ENCODE measurements at places on chromosomes 4 and X.

DNA sequence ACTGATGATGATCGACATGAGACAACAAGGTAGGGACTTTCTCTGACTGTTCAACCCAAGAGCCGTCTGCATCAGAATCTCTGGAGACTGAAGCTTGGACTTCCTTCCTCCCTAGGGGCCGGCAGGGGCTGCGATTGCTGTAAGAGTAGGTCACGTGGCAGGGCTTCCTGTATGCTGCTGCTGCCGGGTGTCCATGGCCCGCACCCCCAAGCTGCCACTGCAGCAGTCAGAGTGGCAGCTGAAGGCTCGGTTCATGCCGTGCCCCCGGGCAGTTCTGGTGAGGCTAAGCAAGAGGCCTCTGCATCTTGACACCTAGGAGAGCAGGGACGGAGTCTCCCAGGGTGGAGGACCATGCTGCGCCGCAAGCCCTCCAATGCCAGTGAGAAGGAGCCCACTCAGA is at the start of gene SASH3:
SASH3 (plus strand) TSS at position 203 of the 400 bp plus-strand sequence; CDS start at position 352, 149 bp downstream.
- DNase-seq = no peak

DNA sequence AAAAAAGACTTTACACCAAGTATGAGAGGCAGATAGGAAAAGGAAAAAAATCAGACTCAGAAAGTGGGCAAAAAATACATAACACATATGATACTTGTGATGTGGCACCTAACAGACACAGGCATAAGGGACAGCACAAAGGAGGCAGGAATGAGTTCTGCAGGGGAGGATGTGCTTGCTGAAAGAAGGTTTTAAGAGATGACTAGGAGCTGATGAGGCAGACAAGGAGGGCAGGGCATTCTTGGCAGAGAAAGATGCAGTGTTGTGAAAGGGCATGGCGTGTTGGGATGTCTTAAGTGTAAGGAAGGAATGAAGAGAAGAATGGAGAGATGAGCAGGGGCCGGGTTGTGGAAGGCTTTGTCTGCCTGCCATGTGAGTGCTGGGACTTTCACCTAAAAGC is 49.7 kb upstream of the TMEM154 start:
- DNase-seq = no peak

DNA sequence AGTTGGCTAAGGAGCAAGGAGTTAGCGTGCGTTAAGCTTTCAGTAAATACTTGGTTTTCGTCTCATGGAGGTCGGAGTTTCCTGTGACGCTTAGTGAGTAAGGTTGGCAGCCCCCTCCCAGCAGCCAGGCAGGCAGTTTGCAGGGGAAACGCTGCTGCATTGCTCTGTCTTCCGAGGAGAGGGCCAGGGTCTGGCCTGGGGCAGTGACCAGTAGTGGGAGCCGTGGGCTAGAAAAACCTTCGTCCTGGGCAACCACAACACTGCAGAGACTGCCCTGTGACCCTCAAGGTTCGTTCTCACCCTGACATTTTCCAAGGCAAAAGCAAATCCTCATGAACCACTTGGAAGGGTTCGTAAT is 432 bp downstream of the TMEM175 start:
- DNase-seq = no peak

DNA sequence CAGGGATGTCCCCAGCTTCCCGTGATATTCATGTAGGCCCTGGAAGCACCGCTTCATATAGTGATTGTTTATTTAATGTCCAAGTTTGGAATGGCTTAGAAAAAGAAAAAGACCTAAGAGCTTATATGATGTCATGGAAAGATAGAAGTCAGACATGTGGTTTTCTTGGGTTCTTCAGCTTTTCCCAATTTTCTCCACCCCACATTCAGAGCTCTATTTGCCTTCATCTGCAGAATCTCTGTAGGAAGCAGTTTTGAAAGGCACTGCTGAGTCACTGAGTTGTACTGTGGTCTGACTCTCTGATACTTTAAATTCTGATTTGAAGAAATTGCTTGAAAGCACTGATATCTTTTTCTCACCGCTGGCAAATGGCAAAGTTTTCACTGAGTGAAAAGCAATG is 120.6 kb upstream of the EDNRA start:
- no peak for DNase-seq

GRCh38 chr4:3177905-3178304 is 71.1 kb upstream of the MSANTD1 start:
- no peak for DNase-seq

DNA sequence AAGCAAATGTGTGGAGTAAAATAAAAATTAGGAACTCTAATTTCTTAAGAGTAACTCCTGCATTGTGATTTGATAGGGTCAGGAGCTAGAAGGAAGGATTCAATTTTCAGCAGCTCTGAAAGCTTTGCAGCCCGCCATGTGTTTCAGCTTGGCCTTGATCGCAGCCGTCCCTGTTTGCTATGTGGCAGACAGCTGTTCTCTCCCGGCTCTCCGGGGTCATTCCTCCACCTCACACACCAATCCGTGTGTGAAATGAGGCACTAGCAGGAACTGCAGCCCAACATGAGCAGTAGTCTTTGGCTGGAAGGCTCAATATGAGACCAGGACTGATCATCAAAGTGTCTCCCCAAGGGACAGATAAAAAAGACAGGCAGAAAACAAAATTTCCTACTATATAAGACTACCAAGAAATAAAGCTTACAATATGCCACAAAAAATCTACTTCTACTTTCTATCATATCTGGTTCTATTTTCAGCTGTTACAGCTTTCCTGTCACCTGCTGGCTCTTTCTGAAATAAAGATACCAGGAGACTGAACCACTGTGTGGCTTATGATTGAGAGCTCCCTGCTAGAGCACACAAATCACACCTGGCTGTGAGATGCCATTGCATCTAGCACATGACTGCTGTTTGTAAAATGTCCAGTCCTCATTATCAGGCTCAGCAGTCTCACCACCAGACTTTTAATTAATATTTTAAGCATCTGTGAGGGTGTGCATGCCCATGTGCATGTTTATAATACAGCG is 44.1 kb upstream of the SEC24B start:
- DNase-seq = no peak

- DNase-seq = no peak
Observed at GRCh38 chr4:19748519-19749479, 502.9 kb upstream of the SLIT2 start.

- no peak for DNase-seq
Observed at GRCh38 chr4:7843831-7844593, 95.6 kb downstream of the AFAP1 start.

- no peak for DNase-seq
Observed at GRCh38 chr4:72319601-72320021, 249.4 kb downstream of the ADAMTS3 start.

- DNase-seq = no peak
Observed at GRCh38 chrX:1108501-1109445, 103.7 kb downstream of the CRLF2 start.

DNA sequence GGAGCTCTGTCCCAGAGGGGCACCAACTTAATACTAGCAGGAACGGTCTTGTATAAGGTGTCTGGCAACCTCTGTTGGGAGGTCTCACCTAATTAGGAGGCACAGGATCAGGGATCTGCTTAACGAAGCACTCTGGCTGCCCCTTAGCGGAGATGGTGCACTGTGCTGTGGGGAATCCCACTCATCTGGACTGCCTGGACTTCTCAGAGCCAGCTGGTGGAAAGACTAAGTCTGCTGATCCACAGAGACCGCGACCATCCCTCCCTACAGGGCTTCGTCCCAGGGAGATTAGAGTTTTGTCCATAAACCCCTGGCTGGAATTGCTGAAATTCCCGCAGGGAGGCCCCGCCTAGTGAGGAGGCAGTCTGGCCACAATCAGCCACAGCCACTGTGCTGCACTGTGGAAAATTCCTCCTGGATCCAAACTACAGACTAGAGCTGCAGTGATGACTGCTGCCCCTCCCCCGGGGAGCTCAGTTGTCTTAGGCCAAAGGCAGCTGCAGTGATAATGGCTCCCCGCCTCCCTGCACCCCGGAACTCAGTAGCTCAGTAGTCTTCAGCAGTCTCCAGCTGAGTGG is 22.0 kb upstream of the ZCCHC4 start:
- DNase-seq = no peak

DNA sequence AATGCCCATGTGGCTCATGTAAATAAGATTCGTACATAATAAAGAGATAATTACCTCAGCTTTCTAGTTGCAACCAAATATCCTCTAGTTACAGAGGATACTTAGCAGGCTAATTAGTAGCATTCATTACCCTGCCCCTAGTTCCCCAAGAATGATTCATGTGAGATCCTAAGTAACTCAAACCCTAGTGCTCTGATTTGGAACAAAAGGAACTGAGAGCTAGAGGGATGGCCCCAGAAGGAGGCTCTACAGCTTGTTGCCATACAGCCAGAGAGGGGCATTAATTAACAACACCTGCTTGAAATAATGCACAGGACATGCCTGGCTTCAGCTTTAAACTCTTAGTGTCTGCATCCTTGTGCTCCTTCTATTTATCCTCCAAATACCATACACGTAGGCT is 32.6 kb upstream of the CBR4 start:
- DNase-seq = no peak

GRCh38 chr4:183348706-183349659 is 26.8 kb upstream of the CLDN24 start:
- DNase-seq = no peak

DNA sequence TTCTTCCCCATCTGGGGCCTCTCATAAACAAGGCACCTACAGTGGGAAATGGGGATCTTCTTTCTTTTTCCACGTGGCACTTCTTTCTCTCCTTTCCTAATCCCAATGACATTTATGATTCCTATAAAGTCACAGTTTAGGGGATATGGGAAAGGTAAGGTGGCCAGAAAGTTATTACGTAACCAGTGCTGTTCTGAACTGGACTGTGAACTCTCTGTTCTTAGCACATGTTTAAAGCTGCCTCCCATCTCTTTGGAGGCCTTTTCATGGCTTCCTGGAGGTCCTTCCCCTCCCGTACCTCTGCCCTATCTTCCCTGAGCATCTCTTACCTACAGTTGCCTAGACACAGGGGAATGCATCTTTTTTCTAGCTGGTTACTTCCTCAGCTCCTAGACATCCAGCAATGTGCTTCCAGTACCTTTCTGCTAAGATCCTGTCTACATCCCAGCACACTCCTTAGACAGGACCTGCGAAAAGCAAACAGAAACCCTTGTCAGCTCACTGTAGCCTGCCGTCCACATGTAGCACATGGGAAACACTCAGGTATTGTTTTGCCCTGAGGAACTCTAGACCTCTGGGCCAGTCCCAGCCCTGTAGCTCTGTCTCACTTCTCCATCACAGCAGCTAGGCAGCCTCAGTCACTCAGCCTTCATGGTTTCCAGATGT is 195.4 kb downstream of the NWD2 start:
- no peak for DNase-seq

DNA sequence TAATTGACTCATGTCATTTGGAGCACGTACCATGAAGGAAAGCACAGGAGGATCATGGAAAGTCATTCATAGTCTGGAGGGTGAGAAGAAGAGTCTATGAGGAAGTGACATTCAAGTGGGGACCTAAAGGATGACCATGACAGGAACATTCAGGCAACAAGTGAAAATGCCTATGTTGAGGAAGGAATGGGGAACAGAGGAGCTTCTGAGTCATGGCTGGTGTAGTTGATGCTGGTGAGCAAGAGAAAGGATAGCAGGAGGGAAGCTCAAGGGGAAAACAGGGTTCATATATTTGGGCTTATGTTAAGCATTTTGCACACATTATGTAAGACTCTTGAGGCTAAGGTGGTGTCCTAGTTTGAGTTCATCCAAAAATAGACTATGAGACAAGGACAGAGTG is 318.6 kb downstream of the HNRNPD start:
- no peak for DNase-seq

DNA sequence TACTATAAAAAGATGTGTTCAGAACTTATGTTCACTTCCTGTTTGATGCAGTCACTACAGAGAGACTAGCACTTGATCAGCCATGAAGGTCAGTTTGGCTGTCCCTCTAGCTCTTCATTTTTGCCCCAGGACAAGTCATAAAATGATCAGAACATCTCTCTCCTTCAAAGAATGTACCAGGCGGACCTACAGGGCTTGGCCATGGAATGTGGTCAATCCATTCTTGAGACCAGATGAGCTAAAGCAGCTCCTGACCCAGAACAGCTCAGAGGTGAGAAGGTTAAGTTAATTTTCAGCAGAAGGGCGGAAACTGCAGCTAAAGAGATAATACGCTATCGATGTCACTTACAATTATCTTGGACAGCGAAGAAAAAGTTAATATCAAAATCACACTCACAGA is 49.2 kb upstream of the TAB3 start:
- DNase-seq = no peak

- no peak for DNase-seq
Observed at GRCh38 chrX:136639506-136640176, 8.3 kb upstream of the CD40LG start.

DNA sequence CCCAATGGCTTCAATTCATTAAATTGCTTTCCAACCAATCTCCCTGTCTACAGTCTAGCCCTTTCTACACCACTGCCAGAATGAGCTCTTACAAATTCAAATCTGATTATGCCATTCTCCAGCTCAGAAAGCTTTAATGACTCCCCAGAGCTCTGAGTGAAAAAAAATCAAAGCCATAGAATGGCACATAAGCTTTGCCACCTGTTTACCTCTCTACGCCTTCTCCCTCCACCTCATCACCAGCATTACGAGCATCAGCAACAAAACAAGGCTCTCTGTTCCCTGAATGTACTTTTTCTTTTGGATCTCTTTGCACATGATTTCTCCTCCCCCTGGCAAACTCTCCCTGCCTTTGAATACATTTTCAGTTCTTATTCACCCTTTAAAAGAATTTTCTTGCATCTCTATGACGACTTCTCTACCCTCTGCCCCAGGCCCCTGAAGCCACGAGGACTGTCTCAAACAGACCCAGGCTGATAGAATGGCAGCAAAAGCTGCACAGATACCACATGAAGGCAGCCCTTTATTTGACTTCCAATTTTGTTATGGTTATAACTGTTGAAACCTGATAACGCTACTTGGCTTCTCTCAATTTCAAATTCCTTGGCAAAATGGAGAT is 516.0 kb downstream of the PCDH7 start:
- no peak for DNase-seq

GRCh38 chr4:157372567-157372966 is 152.0 kb downstream of the GRIA2 start:
- no peak for DNase-seq

- DNase-seq = no peak
Observed at GRCh38 chr4:1663549-1663948, 20.6 kb downstream of the FAM53A start.

DNA sequence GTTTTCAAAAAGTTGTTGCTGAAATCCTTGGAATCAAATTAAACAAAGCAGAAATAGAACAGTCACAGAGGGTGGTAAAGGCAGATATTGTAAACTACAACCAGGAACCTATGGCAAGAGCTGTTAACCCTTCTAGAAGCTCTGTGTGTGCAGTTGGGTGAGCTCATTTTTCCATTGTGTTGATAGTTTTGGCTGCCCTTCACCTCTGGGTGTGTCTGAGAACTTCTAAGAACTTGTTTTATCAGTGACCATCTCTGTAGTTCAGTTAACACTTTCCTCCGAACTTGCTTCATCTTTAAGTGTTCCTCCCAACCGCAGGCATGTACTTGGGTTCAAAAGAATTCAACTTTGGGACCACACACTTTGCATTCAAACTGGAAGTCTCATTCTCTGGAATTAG is 32.7 kb downstream of the RBMX start:
- DNase-seq = no peak
